ENCODE measurements at places on chromosomes 1 and 21.

DNA sequence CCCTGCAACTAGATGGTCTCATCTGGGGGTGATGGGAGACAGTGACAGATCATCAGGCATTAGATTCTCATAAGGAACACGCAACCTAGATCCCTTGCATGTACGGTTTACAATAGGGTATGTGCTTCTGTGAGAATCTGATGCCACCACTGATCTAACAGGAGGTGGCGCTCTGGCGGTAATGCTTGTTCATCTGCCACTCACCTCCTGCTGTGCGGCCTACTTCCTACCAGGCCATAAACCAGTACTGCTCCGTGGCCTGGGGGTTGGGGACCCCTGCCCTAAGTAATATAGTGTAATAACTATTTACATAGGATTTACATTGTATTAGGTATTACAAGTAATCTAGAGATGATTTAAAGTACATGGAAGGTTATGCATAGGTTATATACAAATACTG lies 134.9 kb downstream of the CLEC20A start:
- DNase-seq: no peak

DNA sequence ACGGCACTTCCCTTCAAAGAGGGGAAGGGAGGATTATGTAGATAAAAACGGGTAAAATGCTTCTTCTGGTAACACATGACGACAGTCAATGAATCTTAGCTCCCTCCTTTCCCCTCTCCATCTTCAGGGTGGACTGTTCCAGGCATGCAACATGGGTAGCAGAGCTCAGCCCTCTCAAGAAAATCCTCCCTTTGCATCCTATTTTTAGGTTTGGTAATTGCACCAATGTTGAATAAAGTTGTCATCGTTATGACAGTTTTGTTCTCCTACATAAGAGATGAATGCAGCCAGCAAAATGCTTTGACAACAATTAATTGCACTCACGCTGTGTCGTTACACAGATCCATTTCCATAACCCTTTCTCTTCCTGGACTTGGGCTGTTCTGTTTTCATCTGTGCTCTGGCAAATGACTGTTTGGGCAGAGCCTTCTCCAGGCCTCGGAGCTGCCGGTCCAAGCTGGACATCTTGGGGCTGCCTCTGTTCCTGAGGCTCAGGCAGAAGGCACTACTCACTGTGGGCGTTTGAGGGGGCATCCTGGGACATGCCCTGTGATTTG lies 127.6 kb downstream of the CNIH3 start:
- DNase-seq: no peak

- DNase-seq: no peak
Measured at GRCh38 chr1:4673494-4673893, 19.1 kb downstream of the AJAP1 start.

DNA sequence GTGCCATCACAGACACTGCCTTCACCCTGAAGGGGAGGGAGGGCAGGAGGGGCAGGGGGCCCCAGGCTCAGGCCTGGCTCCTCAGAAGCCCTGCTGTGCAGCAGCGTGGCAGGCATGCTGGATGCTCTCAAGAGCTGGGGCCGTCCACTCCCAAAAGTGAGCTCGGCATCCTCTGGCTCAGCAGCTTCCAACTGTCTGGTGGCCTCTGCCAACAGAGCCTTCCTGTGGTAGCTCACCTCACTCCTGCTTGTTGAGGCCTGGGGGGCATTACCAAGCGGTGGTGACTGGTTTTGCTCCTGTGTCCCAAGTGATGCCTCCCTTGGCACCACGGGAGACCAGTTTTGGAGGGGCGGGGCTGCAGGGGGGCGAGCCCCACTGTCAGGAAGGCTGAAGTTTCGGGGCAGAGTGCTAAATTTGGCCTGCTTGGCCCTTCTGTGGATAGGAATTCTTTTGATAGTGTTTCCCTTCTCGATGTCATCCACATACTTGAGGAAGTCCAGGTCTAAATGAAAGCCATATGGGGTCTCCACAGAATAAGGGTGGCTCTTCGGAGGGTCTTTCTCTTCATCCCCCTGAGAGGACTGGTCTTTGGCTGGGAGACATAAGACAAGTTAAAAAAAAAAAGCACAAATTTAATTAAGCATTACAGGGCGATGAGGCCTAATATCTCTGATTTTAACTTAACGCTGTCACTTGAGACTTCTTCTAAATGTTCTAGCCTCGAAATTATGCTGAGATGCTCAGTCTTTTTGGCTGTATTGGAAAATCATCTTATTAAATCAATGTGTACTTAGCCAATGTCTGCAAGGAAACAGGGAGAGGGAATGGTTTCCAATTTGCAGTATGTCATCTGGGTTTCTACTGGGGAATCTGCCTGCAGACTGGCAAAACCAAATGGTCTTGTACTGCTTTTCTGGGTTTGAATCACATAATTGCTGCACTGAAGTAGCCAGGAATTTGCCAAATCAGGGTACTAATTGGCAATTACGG lies 44.4 kb downstream of the KANK4 start:
- no peak for DNase-seq

- DNase-seq: no peak
Measured at GRCh38 chr1:78145105-78145580, 99.4 kb downstream of the GIPC2 start.

- DNase-seq: no peak
Measured at GRCh38 chr1:246779561-246780175, 55.5 kb downstream of the SCCPDH start.

DNA sequence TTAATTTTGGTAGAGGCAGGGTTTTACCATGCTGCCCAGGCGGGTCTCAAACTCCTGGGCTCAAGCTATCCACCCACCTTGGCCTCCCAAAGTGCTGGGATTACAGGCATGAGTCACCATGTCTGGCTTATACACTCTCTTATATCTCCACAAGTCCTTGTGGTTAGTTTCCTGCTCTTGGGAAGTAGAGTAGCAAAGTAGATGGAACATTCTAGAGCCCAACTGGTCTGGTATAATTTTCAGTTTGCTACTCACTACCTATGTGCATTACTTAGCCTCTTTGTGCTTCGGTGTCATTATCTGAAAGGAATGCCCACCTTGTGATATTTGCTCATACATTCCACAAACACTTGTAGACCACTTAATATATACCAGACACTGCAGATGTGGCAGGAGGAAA lies 96.6 kb upstream of the IPO9 start:
- no peak for DNase-seq

GRCh38 chr1:201539561-201540431 lies 869 bp downstream of the NAV1 start:
- no peak for DNase-seq

DNA sequence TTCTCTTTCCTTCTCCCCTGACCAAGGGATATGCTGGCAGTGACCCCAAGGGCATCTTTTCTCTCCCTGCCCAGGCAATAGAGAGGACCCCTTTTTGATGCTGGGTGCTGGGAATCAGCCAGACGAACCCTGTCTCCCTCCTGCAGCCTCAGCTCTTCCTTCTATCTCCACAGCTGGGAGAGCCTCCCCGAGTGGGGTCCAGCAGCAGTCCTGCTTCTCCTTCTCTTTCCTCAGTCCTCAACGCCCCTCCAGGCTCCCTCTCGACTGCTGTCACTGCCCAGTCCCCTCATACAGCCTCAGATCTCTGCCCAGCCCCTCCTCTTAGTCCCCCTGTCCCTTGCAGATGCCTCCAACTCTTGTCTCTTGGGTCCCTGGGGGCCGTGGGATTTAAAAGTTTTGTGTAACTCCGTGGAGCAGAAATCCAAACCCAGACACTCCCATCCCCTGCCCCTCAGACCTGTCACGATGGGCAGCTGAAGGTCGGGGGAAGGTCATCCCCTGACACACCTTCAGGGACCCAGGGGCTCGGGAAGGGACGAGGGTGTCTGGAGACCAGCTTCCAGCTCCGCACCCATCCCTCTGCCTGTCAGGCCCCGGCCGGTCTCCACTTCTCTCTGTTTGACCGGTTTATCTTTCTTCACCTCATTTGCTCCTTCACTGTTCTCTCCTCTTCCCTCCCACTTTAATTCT lies 5.8 kb upstream of the ETV3L start:
- no peak for DNase-seq

GRCh38 chr1:181032535-181032934 lies 1.2 kb upstream of the MR1 start:
- no peak for DNase-seq

- no peak for DNase-seq
Measured at GRCh38 chr21:34365809-34366208, 2.0 kb downstream of the KCNE2 start.

GRCh38 chr1:53934170-53934765 lies 11.2 kb downstream of the IFT25 start:
- DNase-seq: no peak

DNA sequence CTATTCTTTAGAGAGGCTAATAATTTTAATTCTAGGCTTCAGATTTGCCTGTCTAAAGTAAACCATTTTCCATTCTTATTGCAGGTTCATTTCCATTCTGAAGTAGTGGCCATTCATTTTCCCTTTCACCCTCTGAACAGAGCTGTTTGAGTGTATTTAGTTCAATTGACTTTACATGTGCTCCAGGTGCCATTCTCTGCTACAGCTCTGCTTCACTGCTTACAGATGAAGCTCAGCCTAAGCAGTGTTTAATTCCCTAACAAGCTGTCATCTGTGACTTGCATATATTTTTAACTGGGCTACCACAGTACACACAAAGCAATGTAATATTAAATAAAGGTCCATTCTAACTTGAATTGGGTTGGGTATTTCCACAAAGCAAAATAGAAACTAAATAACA lies 1031.6 kb downstream of the KCNT2 start:
- no peak for DNase-seq

GRCh38 chr21:45506241-45506817 lies 35.9 kb downstream of the SLC19A1 start:
- no peak for DNase-seq

- DNase-seq: no peak
Measured at GRCh38 chr1:178093951-178094738, at the start of gene RASAL2. TSS of gene RASAL2 (plus strand) at chr1:178094104. CDS start at chr1:178094493, 389 bp downstream.

DNA sequence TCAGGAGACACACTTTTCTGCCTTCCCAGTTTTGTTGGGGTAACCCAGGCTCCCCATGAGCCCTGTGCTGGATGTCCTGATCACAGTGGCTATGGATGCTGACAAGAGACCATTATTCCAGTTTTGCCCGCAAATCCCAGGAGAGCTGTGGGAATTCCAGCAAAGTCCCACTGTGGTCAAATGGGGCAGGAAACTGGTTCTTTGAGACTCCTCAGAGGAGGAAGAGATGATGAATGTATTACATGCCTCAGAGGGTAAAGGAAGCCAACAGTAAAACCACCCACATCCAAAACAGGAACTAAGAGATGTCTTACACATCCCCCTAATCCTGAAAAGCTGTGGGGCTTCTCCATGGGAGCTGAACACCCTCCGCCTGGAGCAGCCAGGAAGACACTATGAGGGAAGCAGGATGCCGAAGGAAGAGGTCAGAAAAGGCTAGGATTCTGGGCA lies 12.8 kb upstream of the MPZL1 start:
- DNase-seq: no peak

- DNase-seq: no peak
Measured at GRCh38 chr1:44220001-44220751, 6.9 kb downstream of the DMAP1 start.

DNA sequence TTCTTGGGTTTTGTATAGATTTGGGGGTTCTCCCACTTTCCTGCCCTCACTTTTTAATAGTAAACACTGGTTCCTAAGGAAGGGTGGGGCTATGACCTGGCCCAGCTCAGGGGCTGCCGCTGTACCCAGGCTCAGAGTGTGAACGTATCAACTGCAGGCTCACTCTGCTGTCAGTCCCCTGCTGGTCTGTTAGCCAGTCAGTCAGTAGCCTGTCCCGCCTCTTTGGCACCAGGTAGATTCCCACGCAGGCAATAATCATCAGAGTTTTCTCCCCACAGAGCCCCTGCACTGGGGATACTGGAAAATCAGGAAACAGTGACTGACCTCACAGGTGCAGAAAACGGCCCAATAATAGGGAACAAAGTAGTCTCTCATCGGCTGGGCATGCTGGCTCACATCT lies 15.0 kb upstream of the ALPL start:
- DNase-seq: no peak

GRCh38 chr1:7529917-7530316 lies 241.2 kb upstream of the VAMP3 start:
- DNase-seq: no peak

DNA sequence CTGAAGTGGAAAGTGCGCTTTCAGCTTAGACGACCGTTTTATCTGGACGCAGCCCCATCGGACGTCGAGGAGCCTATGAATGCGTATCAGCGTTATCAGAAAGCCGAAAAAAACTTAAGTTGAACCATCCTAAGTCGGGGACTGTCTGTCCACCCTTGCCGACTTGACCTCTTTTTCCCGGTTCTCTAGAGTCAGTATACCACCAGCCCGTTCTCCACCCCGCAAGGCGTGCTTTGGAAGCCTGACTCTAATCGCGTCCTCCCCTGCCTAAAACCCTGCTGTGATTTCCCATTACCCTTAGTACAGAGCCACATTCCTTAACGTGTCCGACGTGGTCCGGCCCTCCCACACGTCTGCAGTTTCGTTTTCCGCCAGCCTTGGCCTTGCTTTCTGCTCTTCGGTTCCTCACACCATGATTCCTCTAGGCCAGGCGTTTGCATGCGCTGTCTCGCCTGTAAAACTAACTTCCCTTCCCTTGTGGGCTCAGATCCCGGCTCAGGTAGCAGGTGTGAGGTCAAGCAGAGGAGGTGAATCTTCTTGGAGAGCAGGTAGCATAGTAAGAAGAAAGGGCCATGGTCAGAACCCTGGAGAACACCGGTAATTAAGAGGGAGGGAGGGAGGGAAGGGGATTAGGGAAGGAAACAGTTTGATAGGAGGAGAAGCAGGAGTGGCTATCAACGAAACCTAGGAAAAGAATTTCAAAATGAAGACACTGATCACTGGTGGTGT lies 865 bp downstream of the ADPRS start:
- no peak for DNase-seq

DNA sequence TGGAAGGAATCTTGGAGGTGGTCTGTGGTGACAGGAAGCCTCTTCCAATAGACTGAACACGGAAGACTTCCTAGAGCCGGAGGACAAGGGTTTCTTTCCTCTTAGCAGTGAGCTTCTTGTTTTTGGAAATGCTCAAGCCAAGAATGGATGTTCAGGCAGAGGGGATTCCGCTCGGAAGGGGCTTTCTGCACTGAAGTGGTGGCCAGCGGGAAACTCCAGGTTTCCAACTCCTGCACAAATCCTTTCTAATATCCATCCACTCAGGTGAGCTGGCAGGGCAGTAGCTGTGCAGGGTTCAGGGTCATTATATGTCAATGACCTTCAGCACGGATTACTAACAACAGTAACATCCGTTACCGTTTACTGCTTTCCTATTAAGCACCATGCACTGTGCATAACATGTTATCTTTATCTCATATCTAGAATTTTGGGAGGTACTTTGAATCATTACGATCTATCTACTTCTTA lies 573 bp upstream of the CPT2 start:
- no peak for DNase-seq

DNA sequence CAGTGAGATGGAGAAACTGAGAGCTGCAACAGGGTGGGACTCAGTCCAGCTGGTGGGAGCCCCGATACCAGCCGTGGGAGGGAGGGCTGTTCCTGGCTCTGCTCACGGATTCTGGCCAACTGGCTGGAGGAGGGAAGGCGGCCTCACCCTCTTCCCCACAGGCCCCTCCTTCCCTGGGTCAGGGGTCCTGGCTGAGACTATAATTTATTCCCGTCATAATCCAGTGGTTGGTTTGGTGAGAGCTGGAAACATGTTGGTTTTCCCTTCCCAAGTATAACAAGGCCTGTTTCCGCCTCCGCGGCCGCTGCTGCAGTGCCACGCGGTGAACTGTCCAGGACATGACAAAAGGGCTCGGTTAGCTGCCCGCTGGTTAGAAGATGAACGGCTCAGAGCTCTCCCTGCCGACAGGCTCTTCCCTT lies 10.0 kb downstream of the PTPRF start:
- DNase-seq: no peak

GRCh38 chr1:15975358-15975804 lies 520 bp downstream of the ZBTB17 start:
- DNase-seq: no peak
